Fibroblast of mammary gland (primary cell): ENCODE measurements at places on chromosomes 2 and 18.
A peak's percentile ranks its signal among the peaks of the same experiment; 100 is the strongest.

DNA sequence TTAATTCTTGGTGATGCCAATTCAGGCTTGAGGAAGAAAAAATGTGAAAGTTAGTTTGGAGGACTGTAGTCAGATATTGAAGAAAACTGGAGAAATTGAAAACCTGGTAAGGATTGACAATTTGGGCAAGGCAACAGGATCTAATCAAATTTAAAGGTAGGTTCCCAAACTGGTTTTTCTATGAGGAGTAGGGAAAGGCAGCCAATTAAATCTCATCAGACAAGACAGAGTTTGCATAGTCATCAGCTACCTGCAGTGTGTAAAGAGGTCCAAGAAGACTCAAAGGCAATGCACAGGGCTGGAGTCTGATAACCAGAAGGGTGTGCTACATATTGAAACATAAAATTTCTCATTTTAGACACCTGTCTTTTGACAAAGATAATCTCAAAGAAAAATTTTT is 16.0 kb upstream of the CAB39 start:
- no peak for DNase-seq

- no peak for DNase-seq
Observed at GRCh38 chr18:8786483-8787370, 81.4 kb downstream of the MTCL1 start.

DNA sequence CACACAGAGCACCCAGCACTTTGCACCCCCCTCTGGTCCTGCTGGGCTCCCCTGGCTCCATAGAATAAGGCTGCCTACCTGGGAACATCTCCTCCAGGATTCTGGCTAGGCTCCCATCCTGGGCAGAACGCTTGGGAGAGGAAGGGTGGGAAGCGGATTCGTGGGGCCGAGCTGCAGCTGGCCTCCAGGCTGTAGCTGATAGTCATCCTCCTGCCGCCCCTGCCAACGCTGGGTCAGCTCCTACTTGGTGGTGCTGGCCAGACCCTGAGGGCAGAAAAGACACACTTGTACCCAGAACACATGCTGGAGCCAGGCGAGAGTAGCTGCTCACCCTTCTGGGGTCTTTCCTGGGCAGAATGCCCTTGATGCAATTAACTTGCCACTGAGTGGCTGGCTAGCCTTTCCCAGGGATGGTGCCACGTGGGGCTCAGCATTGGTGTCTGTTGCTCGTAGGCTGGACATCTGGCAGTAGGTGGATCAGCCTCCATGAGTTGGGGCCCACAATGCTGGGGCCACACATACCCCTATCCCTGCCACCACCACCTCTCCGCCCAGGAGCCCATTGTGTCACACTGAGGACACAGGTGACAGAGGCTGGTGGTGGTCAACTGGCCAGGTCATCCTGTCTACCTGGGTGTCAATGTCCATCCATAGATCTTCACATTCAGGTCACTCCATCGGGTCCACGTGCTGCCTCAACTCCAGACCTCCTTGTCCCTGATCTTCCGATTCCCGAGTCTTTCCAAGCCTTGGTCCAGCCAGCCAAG is 112.8 kb downstream of the NDUFA10 start:
- DNase-seq = no peak

GRCh38 chr2:189024901-189025618 is 50.9 kb downstream of the COL3A1 start:
- DNase-seq = peak; percentile 53

- DNase-seq = peak; percentile 91
Observed at GRCh38 chr2:37561615-37562569, 109.5 kb downstream of the CDC42EP3 start.

DNA sequence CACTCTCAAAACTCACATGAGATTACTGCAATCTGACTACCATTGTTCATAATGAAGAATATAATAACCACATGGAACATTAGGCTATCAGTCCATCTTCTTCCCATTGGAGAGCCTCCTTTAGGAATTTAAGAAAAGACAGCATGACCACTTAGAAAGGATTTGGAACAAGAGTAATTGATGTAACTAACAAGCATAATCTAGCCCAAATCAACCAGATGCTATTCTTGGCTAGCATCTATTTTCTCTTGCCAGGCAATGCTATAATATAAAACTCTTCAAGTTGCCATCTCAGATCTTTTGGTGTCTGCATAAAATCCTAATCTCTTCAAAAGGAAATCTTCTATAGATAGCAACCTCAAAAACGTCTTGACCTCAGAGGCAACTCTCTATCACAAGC is 152.0 kb upstream of the REG3G start:
- DNase-seq = no peak

- no peak for DNase-seq
Observed at GRCh38 chr2:28175028-28175427, 217.6 kb upstream of the FOSL2 start.

GRCh38 chr2:190420801-190421200 is 12.6 kb downstream of the MFSD6 start:
- no peak for DNase-seq

DNA sequence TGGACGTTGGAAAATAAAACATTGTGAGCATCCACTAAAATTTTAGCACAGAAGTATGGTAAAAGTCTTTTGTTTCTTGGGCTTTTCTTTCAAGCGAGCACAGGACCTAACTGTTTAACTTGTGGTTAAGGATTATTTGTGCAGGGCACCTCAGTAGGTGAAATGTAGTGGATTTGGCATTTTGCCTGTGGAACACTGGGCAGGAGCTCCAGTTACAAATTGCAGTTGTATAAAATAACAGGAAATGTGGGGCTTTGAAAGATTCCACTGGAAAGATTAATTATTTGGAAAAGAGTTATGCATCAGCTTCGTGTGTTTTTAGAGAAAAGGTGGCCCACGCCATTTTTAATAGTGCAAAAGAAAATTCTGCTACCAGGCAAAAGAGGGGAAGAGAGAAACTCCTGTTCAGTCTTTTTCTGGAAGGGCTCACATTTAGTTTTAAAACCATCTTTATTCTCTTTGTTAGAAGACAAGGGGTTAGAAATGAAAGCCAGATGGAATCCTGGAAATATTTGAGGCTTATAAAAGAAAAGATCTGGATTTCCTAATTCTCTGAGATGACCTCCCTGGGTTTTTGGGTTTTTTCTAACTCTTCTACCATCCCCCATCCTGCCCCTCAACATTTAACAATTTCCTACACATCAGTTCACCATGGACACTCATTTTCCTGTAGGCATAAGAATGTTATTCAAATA is 144.3 kb upstream of the SERTAD2 start:
- DNase-seq = peak; percentile 37

DNA sequence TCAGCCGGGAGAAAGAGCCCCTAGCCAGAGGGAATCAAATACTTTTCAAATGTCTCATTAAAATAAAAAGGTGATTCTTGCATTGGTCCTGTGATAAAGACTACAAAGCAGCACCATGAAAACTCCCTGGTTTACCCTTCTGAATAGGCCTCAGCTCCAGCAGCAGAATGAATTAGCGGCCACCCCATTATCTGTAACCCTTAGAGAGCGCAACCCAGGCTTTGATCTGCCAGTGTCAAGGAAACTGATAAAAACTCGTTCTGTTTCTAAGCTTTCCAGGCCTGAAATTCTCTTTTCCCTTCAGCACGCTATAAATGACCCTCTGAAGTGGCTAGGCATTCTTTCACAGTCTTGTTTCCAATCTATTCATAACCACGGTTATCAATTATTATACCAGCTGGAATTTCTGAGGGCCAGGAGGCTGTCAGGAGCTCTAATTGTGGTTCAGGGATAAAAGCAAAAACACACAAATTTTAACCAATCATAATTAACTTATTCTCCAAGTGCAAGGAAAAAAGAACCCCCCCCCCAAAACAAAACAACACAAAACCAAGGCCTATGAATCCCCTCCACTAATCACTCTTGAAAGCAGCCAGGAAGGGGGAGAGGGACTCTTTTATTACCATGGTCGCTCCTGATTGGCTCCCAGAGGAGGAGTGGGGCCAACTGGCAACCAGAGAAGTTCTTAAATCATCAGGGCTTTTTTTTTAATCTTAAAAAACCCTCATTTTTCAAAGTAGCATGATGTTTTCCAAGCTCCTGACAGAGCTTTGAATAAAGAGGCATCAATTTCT is 258.9 kb downstream of the CYRIA start:
- DNase-seq = no peak

DNA sequence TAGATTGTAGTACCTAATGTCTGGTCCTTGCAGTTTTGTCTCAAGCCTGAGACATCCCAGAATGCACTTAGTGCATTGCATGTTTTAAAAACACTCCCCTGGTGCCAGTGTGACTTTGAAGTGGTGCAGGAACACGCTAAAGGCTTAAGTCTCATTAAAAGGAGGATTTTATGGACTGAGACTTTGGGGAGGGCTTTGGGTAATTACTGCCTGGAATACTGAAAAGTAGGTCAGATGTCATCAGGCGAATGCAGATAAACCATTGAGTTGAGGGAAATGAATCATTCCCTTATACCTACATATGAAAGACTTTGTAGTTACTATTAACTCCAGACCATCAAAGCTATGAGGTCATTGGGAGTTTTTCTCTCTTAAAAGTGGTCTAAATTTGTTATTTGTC is 3.0 kb upstream of the OSBPL1A start:
- no peak for DNase-seq

DNA sequence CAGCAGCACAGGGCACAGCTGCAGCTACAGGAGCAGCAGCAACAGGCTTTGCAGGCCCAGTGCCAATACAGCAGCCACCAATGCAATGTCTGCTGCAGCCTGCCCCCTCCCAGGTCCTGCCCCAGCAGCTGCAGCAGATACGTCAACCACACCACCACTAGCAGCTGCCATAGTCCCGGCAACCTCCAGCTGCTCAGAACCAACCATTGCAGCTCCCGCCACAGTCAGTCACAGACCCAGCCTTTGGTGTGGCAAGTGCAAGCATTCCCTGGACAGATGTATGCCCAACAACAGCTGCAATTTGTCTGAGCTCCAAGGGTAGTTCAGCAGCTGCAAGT is 53.3 kb upstream of the TUBA3E start:
- DNase-seq = no peak

GRCh38 chr2:27202854-27203253 is 9.0 kb upstream of the ATRAID start:
- peak; percentile 53 for DNase-seq

DNA sequence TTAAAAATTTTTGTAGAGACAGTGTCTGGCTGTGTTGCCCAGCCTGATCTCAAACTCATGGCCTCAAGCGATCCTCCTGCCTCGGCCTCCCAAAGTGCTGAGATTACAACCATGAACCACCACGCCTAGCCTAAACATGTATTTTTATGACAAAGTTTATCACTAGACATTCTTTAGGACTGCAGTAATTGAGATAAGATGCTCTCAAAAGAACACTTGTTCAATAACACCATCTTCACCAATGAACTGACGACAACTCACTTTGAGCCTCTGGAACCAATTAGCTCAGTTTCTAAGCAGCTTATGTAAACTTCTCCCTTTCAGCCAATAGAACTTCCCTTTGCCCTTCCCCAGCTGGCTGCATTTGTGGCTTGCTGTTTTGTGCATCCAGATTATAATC is 15.3 kb upstream of the PPP4R1 start:
- DNase-seq = peak; percentile 87

GRCh38 chr18:26190506-26190905 is 35.7 kb upstream of the TAF4B start:
- no peak for DNase-seq

- peak; percentile 52 for DNase-seq
Observed at GRCh38 chr2:216578325-216578724, 54.9 kb upstream of the IGFBP2 start.

DNA sequence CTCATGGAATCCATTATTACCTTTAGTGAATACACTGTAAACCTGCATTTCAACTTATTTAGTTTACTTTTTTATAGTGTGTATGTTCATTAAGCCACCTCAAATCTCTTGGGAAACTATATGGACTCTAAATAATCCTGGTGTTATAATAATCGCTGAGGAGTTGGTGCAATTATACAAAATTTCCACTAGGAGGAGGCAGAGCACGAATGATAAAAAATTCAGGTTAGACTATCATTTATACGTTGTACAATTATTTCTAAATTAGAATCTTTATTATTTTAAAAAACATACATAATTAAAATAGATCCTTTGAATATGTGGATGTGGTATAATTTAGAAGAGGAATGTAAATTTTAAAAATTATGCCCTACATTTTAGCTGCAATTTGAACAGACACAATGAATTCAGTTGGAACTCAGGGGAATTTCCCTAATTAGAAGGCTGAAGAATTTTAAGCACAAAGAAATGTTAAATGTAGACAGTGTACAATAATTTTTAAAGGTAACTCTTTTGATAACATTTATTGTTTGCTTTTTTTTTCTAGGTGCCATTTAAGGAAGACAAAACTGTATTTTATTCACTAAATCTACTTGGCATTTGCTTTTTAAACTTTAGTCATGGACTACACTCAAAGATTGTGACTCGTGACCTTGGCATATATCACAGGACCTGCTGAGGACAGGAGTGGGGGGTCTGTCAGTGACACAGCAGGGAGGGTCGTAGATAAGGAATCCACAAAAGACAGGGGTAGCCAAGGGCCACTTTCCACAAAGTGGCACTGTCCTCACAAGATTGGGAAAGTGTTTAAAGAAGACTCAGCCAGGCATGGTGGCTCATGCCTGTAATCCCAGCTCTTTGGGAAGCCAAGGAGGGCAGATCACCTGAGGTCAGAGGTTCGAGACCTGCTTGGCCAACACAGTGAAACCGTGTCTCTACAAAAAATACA is 45.5 kb downstream of the RAB12 start:
- DNase-seq = peak; percentile 36

DNA sequence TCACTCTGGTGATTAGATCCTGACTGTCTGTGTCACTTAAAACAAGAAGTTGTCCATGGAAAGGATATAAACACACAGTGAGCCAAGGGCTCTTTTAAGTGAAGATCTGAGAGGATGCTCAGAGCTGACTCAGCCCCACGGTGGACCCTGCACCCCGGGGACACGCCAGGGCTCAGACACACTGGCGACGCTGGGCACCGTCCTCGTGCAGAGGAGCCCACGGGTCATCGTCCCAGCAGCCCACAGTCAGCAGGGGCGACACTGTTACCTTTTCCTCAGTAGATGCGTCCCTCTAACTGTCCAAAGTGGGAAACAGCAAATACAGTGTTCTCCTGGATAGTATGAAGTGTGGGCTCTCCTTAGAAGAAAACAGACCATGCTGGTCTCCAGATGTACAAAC is 225.6 kb downstream of the HDAC4 start:
- DNase-seq = no peak

DNA sequence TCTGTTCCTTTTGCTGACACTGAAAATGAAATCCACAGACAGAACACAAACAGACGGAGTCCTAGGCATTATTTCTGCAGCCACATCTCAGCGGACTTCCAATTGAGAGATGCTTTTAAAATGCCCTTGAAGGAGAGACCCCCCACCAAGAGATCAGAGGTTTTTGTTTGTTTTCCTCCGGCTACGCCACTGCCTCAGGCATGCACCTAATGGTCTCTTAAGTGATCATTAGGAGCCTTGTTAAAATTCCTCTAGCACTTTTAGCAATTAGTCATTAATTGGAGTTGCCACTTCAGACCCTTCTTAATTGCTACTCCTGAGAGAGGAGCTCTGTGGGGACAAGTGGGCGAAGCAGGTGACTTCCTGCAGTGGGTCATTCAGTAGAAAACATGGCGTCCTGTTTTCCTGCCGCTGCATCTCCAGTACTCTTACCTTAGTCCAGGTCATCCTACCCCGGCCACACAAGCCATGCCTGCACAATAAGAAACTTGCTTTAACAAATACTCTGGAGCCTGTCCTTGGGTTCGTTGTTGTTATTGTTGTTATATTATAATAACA is 257.7 kb upstream of the CHAC2 start:
- DNase-seq = no peak

GRCh38 chr2:117557626-117558025 is 256.9 kb upstream of the DDX18 start:
- DNase-seq = no peak
